Activated T-cell treated with anti-CD3 and anti-CD28 coated beads, Interleukin-2, amount 50 U/mL, for 48 hours (primary cell): ENCODE measurements at places on chromosomes 11 and 22.

DNA sequence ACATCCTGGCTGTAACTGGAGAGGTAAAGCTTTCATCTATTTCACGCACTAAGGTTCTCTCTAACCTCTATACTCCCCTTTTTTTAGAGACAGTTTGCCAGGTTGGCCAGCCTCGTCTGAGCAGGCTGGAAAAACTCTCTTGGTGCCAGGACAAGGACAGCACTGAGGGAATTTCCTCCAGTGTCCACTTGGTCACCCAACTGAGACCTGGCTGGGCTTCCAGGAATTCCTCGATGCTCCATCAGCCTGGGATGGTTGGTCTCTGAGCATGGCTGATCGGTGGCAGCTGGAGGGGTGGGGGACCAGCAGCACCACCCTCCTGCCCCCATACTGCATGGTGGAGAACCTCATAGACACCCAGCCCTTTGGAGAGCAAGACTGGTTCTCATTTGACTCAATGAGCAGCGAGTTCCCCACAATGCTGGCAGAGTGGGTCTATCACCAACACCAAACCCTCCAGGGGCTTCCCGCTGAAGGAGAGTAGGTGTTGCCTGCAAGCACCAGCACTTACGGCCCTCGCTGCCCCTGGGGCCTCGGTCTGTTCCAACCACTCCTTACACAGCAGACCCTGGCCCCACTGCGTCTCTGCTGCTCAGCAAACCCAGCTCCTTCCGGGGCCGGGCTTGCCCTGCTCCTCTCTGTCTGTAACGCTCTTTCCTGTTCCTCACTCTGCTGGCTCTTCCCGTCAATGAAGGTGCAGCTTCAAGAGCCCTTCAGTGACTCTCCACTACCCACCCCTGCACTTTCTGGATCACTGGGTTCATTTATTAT is 122.2 kb downstream of the ST3GAL4 start:
- peak; percentile 25 for DNase-seq

DNA sequence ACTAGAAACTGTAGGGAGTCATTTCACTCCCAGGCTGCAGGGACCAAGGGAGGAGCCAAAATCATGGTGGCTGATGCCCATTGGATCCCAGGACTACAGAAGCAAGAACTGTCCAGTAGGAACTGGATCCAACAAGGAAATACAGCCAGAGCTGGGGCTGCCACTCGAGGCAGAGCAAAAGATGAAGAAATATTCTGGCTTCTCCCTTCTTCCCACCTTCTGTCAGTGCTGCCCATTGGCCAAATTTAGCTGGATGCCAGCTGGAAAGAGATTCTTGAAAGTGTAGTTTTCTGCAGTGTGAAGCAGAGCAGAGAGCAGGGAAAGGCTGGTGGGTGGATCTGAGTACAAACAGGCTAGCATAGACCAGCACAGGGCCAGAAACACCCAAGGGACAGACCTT is 45.6 kb downstream of the COMMD9 start:
- DNase-seq: no peak

- no peak for DNase-seq
Measured at GRCh38 chr22:29195118-29195963, 10.4 kb upstream of the EMID1 start.

- DNase-seq: peak; percentile 94
Measured at GRCh38 chr11:113773416-113774173, at the start of gene ZW10. Gene ZW10, minus strand, starts transcription at chr11:113773692. Its CDS starts 26 bp downstream, at chr11:113773666.

DNA sequence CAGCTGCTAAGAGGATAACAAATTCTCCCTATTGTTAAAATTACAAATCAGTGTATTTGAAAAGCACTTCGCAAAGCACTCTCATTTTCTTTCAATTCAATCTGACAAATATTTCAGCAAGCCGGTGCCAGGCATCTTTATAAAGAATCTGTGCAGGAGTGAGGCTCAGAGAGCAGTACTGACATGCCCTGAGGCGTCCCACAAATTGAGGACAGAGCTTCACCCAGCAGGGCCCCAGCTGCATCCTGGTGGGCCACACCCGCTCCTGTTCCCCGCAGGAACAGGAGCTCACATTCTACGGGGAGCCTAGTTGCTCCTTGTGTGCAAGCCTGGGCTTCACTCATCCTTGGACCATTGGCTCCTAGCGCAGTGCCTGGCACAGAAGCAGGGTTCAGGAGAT is 60.9 kb upstream of the EIF3D start:
- DNase-seq: no peak

DNA sequence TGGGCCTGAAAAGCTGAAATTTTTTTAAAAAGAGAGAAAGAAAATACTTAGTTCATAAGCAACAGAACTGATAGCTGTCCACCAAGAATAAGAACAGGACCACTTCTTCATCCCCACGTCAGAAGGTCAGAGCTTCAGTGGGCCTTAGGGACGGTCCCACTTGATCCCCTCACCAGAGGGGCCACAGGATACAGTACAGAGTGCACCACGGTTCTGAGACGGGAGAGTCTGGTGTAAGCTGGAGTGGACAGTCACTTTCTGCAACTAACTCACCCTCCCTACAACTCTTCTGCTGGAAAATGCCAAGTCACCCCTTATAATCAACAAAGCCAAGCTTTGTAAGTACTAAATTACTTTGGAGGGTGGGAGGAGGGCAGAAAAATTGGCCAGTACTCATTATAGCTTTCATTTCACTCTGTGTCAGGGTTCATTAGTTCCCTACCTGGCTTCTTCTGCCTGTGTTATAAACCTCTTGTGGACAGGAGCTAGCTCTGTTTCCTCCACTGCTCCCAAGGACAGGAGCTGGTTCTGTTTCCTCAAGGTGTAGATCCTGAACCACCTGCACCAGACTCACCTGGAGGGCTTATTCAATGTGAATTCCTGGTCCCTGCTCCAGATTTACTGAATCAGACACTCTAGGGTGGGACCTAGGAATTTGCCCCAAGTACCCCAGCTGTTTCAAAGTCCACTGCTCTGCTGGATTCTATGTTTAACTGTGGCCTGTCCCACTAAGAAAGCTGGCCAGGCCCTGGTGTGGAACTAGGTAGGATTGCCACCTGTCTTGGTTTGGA is 39.6 kb downstream of the SCGB1A1 start:
- DNase-seq: no peak

GRCh38 chr22:26502688-26503561 is 9.3 kb downstream of the TFIP11 start:
- DNase-seq: peak; percentile 64

GRCh38 chr11:12075822-12076821 is 34.3 kb upstream of the MICAL2 start:
- no peak for DNase-seq

GRCh38 chr11:64734811-64735724 is 8.9 kb downstream of the RASGRP2 start:
- DNase-seq: no peak

DNA sequence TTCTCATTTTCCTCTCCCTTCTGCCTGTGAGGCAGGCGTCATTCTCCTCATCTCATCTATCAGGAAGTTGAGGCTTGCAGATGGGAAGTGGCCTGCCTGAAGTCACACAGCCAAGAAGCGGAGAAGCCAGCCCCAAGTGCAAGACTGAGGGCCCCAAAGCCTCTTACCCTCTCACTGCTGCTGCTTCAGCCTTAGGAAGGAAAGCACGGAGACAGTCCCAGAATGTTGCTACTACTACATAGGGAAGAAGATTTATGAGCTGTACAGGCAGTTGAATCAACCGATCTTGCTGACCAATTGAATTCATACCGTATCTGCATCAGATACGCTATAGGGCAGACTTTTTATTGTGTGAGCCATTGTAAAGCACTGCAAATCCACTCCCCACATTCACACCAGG is 89.0 kb downstream of the CWC15 start:
- no peak for DNase-seq
